ENCODE measurements at places on chromosomes 7 and 10.
A peak's percentile ranks its signal among the peaks of the same experiment; 100 is the strongest.

GRCh38 chr10:98446151-98446660, 529 bp downstream of the HPS1 start:
- peak; percentile 53 for DNase-seq

DNA sequence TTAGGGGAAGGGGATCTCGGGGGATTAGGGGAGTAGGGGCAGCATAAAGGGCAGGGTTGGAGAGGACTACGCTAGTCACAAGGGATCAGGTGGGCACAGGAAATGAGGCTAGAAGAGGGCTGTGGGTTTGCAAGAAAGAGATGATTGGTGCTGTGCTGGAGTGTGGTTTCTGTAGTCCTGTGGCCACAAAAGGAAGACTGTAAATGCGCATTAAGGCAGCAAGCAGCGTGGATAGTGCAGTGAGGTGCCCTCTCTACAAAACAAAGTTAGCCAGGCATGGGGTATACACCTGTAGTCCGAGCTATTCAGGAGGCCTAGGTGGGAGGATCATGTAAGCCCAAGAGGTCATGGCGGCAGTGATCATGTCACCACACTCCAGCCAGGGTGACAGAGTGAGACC, 212.1 kb downstream of the MLLT10 start:
- DNase-seq = no peak

GRCh38 chr10:15558136-15558535, 161.6 kb downstream of the ITGA8 start:
- no peak for DNase-seq

DNA sequence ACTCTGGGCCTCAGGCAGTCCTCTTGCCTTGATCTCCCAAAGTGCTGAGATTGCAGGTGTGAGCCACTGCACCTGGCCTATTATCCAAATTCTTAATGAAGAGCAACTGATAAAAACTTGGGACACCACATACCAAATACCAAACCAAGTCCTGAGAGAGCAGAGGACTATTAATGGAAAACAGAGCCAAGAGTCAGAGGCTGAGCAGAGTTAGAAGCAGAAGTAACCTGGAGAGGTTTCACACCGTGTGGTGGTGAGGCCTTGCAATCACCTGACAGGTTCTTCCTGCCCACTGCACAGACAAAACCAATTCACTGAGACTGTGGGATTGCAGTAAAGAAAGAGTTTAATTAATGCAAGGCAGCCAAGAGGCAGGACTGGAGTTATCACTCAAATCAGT, 16.0 kb downstream of the SSMEM1 start:
- no peak for DNase-seq

- no peak for DNase-seq
These were observed 3.5 kb upstream of the SLC35B4 start for GRCh38 chr7:134320201-134320600.

DNA sequence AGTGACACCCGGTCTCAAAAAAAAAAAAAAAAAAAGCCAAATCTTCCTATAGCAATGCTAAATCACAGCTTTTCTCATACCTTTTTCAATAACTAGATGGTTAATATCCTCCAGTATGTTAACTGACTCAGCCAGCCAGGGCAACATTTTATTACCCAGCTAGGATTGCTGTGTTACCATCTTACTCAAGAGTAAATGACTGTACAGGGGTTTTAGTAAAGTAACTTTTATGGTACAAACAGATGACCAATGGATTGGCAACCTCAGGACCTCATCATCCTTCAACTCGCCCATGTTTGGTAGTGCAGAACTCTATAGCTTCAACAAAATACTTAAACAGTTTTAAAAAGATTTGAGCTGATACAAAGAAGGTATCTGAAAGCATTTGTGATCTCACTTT, 59.5 kb downstream of the HBP1 start:
- DNase-seq = no peak

DNA sequence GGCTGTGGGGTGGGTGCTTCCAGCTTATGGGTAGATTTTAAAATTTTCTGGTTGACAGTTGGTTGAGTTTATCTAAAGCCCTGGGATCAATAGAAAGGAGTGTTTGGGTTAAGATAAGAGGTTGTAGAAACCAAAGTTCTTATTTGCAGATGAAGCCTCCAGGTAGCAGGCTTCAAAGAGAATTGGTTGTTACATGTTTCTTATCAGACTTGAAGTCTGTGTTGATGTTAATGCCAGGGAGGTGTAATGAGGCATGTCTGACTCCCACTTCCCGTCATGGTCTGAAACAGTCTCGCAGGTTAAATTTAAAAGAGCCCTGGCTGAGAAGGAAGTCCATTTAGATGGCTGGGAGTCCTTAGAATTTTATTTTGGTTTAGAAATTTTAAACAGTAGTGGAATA, 165.2 kb upstream of the TMEM72 start:
- DNase-seq = no peak

DNA sequence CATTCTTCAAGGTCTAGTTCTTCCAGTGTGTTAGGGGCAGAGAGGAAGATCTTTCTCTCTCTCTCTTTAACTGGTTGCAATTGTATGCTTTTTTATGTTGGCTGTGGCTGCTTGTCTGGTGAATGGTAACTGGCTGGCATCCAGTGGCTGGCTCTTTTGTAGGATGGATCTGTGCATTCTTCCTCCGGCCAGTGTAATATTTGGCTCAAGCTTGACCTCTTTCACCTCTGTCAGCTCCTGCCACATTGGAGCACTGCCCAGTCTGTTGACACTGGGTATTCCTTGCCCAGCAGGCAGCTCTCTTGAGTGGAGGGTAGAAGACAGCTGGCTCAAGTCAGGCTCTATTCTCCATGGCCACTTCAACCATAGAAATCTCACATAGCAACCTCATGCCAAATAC, 528.3 kb downstream of the PHTF2 start:
- DNase-seq = peak; percentile 78

- DNase-seq = no peak
These were observed 189.2 kb downstream of the EBF3 start for GRCh38 chr10:129774736-129775401.

- DNase-seq = peak; percentile 57
These were observed 29.0 kb downstream of the AGAP3 start for GRCh38 chr7:151115121-151115835.

DNA sequence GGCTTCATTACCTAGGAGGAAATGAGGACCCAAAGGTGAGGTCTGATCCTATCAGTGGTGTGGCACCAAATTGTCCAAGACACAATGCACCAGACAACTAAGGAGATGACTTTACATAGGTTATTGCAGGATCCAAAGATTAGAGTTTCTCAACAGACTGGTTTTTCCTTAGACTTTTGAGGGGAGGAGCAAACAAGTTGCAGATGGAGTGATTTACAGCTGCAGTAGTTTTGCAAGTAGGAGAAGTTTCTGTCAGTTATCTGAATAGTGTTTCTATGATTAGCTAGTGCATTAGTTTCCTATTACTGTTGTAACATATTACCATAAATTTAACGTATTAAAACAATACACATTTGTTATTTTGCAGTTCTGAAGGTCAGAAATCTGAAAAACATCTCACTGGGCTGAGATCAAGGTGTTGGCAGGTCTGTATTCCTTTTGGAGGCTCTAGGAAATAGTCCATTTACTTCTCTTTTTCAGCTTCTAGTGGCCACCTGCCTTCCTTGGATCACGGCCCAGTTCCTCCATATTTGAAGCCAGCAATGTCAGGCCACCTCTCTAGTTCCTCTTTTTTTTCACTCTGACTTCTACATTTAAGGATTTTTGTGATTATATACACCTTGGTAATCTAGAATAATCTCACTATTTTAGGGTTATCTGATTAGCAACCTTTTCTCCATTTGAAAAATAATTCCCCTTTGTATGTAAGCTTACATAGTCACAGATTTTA, 994.9 kb downstream of the REEP3 start:
- peak; percentile 16 for DNase-seq

- no peak for DNase-seq
These were observed 14.1 kb upstream of the TNPO3 start for GRCh38 chr7:129069021-129069420.

GRCh38 chr7:123537026-123537642, 2.7 kb upstream of the IQUB start:
- DNase-seq = no peak

DNA sequence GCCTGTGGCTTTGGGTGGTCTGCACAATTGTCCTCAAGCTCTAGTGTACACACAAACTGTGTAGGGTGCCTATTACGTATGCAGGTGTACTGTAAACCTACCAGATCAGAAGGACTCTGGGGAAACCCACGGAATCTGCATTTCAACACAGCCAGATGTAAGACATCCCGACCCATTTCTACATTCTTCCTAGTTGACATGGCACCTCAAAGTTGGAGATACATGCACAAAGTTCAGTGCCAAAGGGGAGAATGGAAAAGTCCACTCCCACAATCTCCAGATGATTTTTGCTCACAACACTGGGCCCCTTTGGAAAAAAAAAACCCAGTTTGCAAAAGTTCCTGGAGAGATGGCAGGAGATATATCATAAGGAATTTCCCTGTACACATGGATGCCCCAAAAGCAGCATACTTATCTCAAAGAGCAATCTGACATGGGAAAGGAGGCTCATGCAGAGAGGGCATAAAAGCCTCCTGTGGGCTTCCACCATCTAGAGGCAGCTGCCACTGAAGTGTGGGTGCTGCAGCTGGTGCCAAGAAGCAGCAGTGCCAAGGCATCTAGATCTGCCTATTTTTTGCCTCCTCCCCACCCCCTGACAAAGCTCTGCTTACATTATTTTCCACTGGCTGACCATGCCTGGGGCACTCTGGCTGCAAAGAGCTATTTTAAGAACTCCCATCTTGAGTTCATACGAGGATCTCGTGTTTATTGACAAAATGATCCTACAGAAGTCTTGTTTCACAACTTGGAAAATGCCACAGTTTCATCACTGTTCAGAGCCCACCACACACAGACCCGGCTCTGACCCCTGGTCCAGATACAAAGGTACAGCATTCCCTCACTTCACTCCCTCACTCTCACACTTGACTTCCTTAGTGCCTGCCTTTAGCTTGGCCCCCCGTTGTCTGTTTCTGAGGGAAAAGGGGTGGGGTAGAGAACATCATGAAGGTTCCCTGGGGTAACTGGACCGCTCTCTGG, 12.9 kb downstream of the TECTB start:
- DNase-seq = peak; percentile 30

DNA sequence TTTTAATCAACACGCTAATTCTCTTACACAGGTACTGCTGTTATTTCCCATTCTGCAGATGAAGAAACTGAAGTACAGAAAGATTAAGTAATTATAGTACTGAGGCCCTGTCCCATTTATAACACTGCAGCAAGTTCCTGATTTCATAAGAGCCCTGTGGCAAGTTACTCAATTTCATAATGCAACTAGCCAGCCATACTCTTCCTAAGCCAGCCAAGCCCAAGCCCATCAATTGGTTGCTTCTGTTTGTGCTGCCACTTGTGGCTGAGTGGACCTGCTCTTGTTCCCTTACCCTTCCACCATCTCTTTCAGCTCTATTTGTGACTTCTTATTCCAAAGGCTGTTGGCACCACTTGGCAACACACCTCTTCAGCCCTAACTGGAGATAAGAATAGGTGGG, 19.7 kb upstream of the PRPF18 start:
- DNase-seq = no peak

DNA sequence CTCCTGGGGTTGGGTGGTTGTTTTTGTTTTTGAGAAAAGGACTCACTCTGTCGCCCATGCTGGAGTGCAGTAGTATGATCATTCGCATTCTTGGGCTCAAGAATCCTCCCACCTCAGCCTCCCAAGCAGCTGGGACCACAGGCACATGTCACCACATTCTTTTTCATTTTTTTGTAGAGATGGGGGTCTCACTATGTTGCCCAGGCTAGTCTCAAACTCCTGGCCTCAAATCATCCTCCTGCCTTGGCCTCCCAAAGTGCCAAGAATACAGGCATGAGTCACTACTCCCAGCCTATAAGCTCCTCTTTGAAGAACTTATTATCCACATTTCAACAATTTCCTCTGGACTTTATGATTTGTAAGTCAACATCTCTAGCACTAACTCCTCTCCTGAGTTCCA, 102.7 kb downstream of the KMT2C start:
- DNase-seq = no peak

DNA sequence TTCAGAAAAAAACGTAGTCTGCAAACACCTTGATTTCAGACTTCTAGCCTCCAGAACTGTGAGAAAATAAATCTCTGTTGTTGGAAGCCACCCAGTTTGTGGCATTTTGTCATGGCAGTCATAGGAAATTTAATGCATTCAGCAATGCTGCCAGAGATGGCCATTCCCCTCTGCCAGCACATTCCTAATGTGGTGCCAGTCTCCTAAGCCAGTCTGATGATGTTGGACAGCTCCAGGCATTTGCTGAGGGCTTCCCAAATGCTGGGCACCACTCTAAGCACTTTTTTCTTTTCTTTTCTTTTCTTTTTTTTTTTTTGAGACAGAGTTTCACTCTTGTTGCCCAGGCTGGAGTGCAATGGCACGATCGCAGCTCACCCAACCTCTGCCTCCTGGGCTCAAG, 666.7 kb upstream of the C7orf33 start:
- DNase-seq = peak; percentile 49

DNA sequence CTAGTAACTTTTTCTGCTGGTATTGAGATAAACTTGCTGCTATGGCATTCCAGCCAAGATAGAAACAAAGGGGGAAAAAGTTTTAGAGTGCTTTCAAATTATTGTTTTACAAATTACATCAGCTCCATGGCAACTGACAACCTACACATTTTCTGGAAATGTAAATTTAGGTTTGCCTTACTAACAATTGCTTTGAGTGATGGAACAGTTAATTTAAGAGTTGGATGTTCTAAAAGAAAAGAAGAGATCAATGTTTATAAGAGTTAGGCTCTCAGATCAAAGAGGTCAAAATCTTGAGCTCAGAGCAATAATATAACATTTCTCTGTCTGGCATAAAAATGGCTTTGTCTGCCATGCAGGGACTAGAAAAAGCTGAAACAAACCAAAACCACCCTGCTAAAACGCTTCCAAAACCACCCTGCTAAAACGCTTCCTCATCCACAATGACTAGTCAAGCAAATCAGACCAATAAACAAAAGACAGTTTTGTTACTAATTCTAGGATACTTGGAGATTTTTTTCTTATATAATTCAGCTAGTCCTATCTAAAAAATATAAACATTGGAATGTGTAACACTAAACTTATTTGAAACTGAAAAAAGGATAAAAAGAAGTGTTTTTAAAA, 32.3 kb downstream of the ORC5 start:
- DNase-seq = no peak

- no peak for DNase-seq
These were observed 1.2 kb downstream of the PLEKHA1 start for GRCh38 chr10:122375679-122376160.

DNA sequence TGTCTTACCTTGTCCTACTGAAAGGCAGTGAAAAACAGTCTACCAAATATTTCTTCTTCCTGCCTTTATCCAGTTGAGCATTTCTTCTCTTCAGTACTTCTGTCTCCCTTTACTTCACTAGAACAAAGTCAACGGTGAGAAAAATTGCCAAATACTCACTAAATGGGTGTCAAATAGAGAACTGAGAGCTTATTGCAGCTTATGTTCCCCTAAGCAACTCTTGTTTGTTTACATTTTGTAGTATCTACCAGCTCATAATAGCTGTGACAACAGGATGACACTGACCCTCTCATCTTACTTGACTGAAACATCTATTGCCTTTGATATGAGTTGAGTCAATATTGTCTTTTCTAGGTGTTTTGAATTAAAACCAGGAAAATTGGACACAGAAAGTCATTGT, 327.9 kb upstream of the SORCS1 start:
- DNase-seq = no peak
